ENCODE measurements at places on chromosomes 6 and 20.

DNA sequence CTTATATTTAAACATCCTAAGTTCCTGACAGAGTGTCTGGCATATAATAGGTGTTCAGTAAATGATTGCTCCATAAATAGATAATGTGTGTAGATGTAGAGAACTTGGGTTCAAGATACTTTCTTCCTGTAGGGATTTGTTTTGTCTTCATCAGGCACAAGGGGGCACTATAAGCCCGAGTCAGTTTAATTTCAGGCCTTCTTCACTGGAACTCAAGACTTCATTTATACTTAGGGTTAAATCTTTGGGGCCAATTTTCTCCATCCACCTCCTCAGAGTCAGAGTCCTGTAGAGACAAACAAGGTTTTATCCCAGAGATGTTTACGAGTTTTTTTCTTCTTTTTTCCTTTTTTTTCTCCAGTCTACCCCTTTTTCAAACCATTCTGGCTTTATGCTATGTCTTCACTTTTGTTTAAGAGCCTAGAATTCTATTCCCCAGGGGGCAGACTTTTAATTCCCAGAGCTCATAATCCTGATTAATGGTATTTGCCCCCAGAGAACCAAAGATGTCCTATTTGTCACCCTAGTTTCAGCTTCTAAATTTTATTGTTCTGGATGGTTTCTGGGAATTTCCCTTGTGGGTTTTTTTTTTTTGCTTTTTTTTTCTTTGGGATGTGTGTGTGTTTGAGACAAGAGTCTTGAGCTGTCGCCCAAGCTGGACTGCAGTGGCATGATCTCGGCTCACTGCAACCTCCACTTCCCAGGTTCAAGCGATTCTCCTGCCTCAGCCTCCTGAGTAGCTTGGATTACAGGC, 88.4 kb downstream of the HFE start:
- no peak for DNase-seq

GRCh38 chr20:4047614-4048013, 32.3 kb upstream of the RNF24 start:
- DNase-seq: no peak

- DNase-seq: no peak
Measured at GRCh38 chr6:25010902-25011625, 75.3 kb upstream of the RIPOR2 start.

DNA sequence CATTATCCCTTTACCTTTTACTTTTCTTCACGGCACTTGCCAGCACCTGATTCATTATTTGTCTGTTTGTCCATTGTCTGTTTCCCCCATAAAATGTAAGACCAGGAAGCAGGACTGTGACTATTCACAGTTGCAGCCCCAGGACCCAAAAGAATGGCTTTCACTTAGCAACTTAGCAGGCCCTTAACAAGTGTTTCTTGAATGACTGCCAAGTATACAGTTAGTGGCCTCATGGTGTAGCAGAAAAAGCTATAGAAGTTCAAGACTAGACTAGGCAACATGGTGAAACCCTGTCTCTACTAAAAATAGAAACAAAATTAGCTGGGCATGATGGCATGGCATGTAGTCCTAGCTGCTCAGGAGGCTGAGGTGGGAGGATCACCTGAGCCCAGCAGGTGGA, 4.3 kb downstream of the SLC26A8 start:
- DNase-seq: peak; percentile 56

DNA sequence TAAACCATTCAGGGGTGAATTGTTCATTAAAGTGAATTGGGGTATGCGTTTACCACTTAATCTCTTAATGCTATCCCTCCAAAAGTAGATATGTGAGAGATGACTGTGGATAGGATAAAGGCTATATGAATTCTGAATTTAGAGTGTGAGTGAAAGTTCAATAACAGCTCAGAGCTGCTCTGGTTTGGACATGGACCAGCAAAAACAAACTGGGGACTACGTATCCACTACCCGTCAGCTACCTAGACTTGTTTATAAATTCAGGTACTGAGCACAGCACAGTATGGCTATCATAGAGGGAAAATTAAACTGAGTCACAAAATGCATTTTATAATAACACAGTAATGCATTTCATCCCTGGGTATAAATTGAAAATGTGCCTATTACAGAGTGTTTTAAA, 44.4 kb downstream of the HDDC2 start:
- no peak for DNase-seq

- DNase-seq: no peak
Measured at GRCh38 chr6:113640051-113640450, 217.1 kb upstream of the MARCKS start.

GRCh38 chr6:7257521-7258230, 55.3 kb downstream of the SSR1 start:
- DNase-seq: no peak

GRCh38 chr6:168365422-168366165, 46.0 kb upstream of the DACT2 start:
- DNase-seq: no peak

DNA sequence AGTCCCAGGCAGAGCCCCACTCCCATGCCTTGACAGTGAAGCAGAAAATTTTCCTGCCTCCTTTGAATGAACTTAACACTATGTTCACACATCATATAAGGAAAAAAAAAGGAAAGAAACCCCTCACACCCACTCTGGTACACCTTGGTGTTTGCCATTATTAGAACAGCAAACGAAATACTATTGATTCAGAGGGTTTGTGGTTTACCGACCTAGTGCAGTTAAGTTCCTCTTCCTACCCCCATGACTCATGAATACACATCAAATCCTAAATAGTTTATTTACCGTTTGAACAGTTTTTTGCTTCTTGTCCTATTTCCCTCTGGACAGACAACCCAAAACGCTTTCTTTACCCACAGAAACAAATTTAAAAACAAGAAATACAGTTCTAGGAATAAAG, 237.7 kb downstream of the FOXA2 start:
- DNase-seq: no peak

DNA sequence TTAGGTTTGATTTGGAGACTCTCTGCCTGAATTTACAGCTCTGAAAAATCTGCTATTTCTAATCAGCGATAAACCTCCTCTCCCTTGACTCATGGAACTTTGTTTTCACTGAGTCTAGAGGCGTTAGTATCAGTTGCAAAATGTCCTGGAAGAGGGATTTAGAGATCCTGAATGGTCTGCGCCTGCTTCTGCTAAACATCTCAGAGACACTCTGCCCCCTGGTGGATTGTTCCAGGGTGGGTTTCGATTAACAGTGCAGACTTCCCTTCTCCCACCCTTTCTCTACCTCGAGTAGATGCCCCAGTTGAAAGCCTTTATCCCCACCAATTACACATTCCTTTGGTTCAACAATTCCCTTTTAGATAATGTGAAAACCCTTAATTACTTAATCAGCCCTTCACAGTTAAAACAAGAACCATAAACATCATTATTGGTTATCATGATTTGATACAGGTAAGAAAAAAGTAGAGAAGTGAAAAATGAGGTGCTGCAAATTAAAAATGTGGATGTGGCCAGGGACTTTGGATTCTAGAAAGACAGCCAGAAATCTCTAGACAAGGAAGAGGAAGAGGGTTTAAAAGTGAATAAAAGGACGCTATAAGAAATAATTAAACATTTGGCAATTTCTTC, 5.5 kb downstream of the HTR1B start:
- peak; percentile 33 for DNase-seq

DNA sequence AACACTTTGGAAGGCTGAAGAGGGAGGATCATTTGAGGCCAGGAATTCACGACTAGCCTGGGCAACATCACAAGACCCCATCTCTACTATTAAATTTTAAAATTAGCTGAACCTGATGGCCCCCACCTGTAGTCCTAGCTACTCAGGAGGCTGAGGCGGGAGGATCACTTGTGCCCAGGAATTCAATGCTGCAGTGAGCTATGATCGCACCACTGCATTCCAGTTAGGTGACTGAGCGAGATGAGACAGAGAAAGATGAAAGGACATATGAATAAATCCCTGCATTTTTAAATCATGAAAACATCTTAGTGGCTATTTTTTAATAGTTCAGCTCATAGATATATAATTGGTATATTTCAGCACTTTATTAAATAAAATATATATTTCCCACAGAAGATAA, 93.8 kb downstream of the GPR63 start:
- DNase-seq: no peak

- DNase-seq: no peak
Measured at GRCh38 chr6:52288841-52289240, 4.3 kb upstream of the MCM3 start.

DNA sequence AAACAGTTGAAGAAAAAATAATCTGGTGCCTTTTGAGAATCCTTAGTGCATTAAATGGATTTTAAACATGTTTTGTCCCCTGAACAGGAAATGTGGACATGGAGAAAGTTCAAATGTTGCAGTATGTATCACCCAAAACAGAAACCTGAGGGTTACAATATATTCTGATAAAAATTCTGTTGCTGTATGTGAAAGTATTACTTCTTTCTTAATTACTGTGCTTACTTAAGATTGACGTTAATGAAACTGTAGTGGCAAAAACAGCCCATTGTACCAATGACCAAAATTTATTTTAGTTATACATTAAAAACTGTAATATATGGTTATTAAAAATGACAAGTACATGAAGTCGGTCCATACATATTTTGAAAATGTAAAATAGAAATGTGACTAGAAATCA, 100.6 kb downstream of the PRDM1 start:
- no peak for DNase-seq

DNA sequence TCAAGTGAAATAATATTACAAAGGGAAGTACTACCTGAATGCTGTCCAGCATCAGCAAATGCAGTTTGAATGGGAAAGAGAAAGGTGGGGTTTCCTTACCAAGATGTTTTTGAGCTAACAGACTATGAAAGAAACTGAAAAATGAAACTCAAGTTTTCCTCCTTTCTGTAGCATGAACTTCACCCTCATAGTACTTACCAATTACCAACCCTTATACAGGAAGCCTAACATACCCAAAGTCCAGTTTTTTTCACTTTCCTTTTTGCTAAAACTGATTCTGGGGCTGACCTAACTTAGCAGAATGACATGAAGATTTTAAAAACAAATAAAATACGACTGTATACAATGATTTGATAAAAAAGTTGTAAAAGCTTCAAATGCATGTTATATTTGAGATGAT, 5.2 kb downstream of the ZNFX1 start:
- DNase-seq: no peak

- no peak for DNase-seq
Measured at GRCh38 chr20:42191140-42191860, 573.1 kb upstream of the CHD6 start.

DNA sequence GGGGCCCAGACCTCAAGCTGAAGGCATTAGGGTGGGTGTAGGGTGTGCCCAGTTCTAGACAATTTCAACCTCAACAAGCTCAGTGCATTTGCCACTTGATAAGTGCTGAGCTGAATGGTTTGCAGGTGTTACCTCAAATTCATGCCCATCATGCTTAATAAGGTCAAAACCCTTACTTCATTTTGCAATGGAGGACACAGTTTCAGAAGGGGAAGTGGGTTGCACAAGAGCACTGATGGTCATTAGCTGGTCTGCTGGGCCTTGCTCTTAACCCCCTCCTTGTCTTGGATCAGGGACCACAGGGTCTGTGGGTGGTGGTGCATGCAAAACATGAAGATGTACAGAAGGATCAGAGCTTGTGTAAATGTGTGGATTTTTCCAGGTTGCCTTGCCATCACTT, 71.0 kb upstream of the SIRPA start:
- DNase-seq: no peak

DNA sequence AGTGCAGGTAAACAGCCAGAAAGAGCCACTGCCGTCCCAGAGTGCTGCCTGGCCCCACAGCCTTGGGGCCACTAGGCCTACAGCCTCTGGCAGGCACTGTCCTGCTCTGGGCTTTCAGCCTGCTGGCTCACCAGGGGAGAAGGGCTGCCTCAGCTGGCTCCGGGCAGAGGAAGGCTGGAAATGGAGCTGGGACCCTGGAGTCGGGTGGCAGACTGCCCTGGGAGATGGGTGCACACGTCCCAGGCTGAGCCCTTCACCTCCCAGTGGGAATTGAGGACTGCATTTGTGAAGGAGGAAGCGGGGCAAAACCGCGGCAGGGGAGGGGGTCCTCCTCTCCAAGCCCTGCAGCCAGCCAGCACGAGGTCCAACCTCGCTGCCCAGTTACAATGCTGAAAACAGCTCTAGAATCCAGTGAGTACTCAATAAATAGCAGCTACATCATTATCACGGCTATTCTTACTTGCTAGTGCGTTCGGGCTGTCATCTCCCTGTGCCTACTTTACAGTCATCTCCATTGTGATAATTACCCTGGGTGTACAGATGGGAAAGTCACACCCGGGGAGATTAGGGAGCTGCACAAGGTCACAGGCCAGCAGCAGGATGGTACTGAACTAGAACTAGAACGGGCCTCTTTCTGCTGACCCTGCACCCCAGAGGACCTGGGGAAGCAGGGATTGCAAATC, 13.1 kb downstream of the ACSS1 start:
- no peak for DNase-seq

DNA sequence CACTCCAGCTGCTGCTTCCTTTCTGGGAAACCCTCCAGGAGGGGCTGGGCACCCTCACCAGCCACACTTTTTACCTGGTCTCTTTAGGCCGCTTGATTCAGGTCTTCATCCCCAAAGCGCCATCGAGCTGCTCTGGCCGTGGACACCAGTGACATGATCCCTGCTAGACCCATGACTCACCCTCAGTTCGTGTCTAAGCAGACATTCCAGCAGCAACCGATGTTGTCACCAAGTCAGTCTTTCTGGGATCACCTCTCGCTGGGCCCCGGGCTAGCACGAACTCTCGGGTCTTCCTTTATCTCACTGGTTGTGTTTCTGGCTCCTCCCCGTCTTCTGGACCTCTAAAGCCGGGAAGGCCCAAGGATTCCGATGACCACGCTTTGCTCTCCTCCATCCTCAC, 43.0 kb upstream of the GPR31 start:
- DNase-seq: no peak

DNA sequence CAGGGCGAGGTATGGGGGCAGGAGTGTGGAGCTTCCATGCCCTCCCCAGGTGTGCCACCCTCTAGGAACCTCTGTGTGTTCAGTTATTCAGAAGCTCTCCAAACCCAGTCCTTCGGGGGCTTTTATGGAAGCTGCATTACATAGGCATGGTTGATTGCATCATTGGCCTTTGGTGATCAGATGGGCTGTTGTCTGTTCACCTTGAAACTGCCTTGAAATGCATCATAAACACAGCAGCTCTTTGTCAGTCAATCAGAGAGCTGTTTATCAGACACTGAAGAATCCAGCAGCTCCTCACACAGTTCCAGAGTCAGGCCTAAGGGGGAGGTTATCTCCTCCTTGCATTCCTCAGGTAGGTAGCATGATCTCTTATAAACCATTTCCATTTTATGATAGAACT, 62.4 kb downstream of the E2F3 start:
- no peak for DNase-seq

DNA sequence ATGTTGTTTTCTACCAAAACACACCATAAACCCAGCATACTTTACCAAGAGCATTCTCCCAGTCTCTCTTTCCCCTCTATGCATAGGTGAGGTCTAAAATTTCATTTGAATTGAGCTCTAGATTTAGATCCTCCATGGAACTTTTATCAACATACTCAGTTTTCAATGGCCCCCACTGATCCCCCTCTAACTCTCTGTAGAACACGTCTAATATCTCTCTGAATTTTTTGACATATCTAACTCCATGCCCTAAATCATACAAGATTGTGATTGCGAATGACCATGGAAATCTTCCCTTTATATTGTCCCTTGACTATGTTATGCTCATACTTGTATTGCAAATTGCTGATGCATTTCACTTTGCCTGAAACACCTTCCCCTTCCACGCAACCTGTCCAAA, 38.1 kb upstream of the HBS1L start:
- no peak for DNase-seq

GRCh38 chr20:3380228-3381070, 27.0 kb downstream of the DNAAF9 start:
- no peak for DNase-seq

- no peak for DNase-seq
Measured at GRCh38 chr6:90488816-90489215, 98.1 kb downstream of the MAP3K7 start.
